Stimulated activated CD4-positive, alpha-beta T cell treated with anti-CD3 and anti-CD28 coated beads, Interleukin-1b, Interleukin-23, amount 100 ng/mL, for 1 hour (primary cell): ENCODE measurements at places on chromosomes 5 and 9.

GRCh38 chr9:120610975-120611689, 31.2 kb upstream of the CDK5RAP2 start:
- DNase-seq, result no peak

GRCh38 chr9:124527781-124528180, 20.6 kb upstream of the NR5A1 start:
- no peak for DNase-seq

DNA sequence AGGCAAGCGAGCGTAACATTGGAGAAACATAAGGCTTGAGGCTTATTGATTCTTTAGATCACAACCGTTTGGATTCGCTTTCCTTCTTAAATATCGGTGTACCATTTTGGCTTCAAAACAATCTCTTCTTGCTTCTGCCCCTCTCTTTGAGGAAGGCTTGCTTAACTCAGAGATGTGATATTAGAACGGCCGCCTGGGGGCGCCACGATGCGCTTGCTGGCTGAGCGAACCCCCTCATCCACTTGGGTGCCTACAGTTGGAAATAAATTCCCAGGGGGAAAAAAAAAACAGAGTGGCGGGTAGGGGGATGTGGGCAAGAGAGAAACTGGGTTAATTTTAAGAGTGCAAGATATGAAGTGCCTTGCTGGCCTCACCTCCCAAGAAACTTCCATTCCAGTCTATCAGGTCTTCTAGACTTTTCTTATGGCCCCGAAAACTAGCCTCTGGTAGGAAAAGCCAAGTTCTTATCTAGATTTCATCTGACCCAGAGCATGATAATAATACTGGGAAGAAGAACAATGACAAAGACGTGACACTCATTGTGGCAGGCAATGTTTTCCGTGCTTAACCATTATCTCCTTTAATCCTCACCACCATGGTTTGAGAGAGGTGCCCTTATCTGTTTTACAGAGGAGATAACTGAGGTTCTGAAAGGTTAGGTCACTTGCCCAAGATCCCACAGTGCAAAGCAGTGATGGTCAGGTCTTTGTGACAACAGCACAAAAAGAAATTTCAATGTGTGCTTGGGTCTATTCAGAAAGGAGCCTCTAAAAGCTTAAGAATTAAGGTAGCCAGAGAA, 115.8 kb downstream of the DPYSL3 start:
- no peak for DNase-seq

GRCh38 chr9:121268598-121268850, 562 bp downstream of the GSN start:
- no peak for DNase-seq

DNA sequence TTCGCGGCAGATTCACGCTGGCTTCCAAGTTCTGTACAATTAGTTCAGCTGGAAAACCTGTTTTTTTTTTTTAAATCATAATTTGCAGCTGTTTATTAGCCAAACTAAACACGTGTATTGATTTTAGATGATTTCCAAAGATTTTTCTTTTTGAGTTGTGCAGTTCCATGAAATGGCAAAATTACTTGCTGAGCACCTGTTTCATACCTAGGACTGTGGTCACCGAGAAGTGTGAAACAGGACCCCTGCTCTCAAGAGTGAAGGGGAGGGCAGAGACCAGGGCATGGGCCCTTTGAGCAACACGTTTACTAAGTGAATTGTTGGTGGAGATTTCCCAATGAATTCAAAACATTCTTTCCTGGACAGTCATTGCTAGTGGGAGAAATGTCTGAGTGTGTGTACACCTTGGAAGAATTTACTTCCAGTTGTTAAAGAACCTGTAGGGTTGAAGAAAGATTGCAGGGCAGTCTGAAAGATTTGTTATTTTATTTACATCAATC, 688 bp downstream of the SNX24 start:
- no peak for DNase-seq

- no peak for DNase-seq
Measured at GRCh38 chr5:154039458-154039829, 677 bp downstream of the MFAP3 start.

- no peak for DNase-seq
Measured at GRCh38 chr9:114383521-114384231, 4.1 kb downstream of the AKNA start.

GRCh38 chr5:1733369-1733768, 66.3 kb downstream of the MRPL36 start:
- no peak for DNase-seq

DNA sequence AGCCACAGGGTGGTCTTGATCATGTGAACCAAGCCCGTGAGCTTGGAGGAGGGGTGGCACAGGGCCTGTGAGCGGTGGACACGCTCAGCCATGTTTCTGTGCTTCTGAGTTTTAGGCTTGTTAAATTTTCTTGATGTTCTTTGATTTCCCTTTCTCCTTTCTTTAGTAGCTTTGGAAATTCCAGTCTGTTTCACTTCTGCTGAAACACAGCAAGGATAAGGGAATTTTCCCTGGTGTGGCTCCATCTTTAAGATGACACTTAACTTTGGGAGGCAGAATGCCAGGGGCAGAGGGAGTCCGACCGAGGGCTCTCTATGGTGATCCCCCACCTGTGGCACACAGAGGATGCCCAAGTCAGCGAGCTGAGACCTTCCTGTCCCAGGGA, 29.7 kb upstream of the BASP1 start:
- no peak for DNase-seq
